ENCODE measurements at places on chromosomes 11 and 22.
A peak's percentile ranks its signal among the peaks of the same experiment; 100 is the strongest.

- DNase-seq: no peak
Measured at GRCh38 chr22:31227186-31227585, 15.1 kb downstream of the LIMK2 start.

DNA sequence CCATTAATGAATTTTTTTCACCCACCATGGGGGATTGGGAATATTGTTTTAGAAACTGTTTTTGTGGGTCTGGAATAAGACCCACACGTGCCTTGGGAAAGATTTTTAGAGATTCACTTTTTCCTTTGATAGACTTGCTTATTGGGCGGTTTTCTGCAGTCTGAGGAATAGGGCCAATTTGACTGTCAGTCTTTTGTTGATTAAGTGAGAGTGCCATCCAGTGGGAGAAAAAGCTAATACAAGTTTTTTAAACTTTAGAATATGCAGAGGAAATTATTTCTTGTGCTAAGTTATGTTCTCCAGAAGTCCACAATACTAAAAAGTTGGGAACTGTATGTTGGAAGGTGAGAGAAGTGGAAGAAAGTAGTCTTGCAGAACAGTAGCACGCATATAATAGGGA lies 56.1 kb downstream of the PRMT3 start:
- no peak for DNase-seq

DNA sequence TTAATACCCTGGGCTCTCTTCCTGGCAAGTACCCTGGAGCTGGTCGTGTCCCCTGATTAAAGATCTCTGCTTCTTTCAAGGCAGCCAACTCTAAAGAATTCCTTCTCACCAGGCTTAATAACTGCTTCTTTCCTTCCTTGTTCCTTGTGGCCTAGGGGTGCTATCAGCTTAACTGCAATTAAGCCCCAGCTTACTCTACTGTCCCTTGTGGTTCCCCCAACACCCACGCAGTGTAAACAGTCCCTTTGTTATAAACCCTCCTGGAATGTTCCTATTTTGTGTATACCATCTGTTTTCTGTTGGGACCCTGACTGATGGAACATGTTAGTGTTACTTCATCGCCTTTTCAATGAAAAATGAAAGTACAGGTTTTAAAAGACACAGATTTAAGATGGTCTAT lies 126.4 kb upstream of the KIRREL3 start:
- no peak for DNase-seq

- no peak for DNase-seq
Measured at GRCh38 chr11:2271327-2272227, 1.2 kb upstream of the ASCL2 start.

- DNase-seq: peak; percentile 79
Measured at GRCh38 chr11:122095681-122096262, 20.2 kb downstream of the BLID start.

DNA sequence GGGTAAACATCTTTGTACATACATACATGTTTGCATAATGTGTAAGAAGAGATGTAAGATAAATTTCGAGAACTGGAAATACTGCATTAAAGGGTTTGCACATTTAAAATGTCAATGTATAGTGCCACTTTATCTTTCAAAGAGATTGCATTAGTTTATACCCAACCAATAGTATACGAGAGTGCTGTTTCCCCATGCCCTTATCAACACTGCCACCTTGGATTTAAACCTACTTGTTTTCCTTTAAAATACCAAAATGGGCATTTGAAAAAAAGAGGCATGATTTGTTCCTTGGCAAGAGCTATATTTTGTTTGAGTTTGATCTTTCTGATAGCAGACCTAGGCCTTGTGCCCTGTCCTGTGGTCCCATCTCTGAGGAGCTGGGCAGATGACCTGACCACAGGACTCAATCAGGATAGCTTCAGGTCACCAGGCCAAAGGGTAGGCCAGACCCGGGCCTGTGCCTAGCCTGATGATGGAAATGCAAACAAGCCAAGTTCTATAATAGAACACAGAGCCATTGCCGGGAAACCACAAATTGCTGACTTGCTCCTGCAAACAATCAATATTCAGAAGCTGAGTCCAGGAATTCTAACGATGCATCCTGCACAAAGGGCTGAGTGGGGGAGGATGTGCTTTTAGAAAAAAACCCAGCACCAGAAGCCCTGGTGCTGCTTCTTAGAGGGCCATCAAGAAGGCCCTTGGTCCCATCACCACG lies 16.9 kb upstream of the ALG8 start:
- DNase-seq: no peak

DNA sequence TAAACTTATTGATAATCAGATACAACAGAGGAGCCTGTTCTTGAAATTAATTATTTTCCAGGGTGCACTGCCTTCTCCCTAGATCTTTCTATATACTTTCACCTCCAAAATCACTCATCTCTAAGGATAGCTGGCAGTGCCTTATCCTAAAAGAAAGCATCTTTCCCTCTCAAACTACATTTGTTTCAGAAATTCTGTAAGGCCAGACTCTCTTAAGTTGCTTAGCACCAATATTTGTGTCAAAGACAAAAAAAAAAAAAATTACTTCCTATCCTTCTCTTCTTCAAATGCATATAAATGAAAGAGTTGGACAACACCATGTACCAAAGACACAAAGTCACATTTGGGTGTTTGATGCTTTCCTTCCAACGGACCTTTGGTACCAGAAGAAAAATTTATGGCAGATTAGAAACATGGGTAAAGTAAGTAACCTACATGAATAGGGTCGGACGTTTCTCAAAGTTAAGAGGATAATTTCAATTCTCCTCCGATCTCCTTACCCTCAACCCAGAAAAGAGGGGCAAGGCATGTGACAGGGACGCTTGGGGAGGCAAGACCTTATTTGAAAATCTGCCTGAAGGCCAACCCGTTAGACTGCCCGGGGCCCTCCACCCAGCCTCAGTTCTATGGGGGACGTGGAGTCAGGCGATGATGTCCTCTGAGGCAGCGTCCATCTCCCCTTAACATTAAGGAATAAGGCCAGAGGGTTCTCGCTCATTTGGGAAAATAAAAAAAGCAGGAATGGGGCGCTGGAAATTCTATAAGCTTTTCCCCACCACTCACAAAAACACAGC lies 66.3 kb downstream of the ETS1 start:
- no peak for DNase-seq
